ENCODE measurements at places on chromosomes 4 and X.
A peak's percentile ranks its signal among the peaks of the same experiment; 100 is the strongest.

- DNase-seq: no peak
These were observed 4.7 kb downstream of the KCND1 start for GRCh38 chrX:48966796-48967579.

GRCh38 chr4:108359986-108360681 is 191.4 kb upstream of the LEF1 start:
- no peak for DNase-seq

DNA sequence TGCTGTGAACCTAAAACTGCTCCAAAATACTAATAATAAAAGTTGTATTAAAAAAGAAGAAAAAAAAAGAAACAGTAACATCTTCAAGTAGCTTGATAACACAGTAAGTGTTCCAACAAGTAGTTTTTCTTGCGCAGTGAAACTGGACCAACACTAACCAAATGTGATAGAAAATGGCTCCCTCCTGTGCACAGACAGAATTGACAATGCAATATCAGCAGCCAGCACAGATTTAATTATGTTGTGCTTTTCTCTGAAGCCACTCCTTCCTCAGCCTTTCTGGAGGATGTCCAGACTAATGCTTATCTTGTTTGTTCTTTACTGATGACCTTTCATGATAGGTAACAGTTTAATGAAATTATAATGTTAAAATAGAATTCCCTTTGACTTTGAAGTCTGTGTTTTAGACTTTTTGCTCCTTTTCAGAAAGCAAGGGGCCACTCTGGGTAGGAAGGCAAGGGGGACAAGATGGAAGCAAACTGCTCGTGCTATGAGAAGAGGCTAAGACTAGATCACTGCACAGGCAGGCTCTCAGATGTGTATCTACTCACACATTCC is 147.1 kb upstream of the RPL34 start:
- no peak for DNase-seq

DNA sequence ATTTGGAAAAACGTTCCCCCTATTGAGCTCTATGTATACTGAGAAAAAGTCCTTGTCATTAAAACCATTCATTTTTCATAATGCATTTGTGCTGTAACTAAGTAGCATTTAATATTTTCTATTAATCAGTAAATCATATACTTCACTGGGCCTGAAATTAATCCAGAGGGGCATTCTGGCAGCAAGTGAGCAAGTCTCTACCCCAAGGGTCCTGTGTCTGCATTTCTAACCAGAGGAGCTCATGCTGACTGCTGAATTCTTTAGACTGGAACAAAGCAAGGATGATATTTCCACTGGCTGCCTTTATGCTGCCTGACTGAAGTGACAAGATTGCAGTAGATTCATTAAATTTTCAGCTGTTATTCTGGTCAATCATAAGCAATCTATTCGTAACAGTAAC is 246.5 kb downstream of the SLITRK2 start:
- DNase-seq: no peak

GRCh38 chr4:169314906-169315305 is 44.1 kb upstream of the SH3RF1 start:
- peak; percentile 71 for DNase-seq

GRCh38 chrX:50629774-50630173 is 159.1 kb upstream of the DGKK start:
- no peak for DNase-seq

DNA sequence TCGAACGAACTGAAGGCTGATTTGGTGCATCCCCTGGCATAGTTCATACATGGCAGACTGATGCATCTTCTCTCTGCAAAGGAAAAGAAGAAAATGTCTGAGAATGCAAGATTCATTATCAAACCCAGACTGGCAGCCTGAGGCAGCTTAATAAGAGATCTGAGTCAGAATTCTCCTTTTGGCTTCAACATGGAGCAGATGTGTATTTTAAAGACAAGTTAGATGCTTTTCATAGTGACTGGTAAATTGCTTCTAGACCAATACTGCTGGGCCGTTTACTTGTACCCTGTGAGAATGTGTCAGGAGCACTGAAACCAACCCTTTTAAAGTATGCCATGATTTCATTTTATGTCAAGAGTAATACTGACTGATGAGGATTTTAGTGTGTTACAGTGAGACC is 322.0 kb downstream of the NR3C2 start:
- DNase-seq: no peak

GRCh38 chr4:77593993-77594392 is 11.6 kb upstream of the CXCL13 start:
- DNase-seq: no peak

- no peak for DNase-seq
These were observed 79.1 kb downstream of the SHROOM3 start for GRCh38 chr4:76514087-76514486.

GRCh38 chr4:57444671-57445070 is 334.5 kb upstream of the IGFBP7 start:
- DNase-seq: no peak

DNA sequence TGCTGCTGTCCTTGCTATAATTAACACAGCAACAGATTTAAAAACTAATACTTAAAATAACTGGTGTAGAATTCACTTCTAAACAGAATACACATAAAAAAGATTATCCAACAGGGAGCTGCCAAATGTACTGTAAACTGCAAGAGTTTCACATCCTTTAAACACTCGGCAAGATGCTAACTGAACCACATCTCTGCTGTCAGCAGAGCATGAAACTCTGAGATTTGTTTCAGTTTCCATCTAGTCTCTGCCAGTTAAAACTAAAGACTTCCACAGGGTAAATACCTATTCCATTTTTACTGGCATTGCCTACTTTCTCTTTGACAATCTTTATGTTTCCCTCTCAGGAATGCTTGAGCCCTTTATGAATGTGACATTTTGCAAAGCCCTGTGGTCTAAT is 127.7 kb downstream of the SLC7A11 start:
- DNase-seq: no peak

DNA sequence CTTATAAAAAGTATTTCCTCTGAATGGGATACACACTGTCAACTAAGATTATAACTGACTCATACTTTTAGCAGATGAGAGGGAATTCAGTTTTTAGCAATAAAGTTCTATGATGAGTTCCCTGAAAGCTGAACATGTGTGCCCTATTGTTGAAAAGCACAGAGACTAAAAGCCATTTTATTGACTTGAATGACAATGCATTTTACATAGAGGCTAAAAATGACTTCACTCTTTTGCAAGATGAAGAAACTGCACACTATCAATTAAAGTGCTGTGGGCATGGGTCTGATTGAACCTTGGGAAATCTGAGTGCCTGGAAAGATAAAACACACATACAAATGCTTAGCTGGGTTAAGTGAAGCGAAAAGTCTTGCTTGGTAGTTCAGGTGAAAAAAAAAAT is 633.4 kb downstream of the PDHA2 start:
- no peak for DNase-seq

GRCh38 chr4:13329963-13330362 is 154.2 kb downstream of the RAB28 start:
- no peak for DNase-seq

- DNase-seq: no peak
These were observed 516.8 kb upstream of the ADGRL3 start for GRCh38 chr4:60683357-60683756.

DNA sequence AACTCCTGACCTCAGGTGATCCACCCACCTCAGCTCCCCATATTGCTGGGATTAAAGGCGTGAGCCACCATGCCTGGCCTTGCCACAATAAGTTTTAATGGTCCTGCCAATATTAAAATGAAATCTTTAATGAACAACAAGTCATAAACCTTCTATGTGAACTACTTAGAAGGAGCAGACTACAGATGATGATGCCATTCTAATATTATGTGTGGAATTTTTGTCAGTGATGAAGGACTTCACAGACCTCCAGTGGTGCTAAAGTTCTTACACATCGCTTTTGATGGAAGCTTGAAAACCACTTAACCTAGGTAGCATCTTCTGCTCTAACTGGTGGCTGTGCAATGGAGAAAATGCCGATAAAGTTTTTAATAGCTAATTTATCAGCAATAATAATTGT is 331.4 kb downstream of the CCSER1 start:
- no peak for DNase-seq

DNA sequence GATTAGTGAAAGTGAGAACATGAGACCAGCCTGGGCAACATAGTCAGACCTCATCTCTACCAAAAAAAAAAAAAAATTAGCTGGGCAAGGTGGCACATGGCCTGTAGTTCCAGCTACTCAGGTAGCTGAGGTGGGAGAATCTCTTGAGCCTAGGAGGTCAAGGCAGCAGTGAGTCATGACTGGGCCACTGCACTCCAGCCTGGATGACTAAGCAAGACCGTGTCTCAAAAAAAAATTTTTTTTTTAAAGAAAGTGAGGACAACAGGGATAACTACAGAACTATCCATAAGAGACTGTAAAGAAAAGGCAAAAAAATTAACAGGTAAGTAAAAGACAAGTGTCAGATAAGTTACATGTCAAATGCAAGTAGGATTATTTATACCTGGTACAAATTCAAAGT is 13.5 kb upstream of the SPP1 start:
- DNase-seq: no peak

DNA sequence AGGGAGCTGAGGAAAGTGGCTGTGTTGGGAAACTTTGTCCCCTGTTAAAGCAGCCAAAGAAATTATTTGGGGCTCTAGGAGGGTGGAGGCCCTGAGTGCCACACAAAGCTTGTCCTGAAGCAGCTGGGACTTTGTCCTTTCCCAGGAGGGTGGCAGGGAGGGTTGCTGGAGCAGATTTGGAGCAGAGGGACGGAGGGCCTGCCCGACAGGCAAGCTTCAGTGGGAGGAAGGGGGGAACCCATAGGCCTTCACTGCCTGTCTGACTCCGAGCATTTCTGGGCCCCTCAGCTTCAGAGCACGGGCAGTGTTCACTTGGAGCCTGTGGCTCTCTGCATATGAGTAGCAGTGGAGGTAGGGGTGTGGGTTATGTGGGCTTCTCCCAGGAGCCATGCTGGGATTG is 7.2 kb upstream of the CNGA2 start:
- DNase-seq: no peak

DNA sequence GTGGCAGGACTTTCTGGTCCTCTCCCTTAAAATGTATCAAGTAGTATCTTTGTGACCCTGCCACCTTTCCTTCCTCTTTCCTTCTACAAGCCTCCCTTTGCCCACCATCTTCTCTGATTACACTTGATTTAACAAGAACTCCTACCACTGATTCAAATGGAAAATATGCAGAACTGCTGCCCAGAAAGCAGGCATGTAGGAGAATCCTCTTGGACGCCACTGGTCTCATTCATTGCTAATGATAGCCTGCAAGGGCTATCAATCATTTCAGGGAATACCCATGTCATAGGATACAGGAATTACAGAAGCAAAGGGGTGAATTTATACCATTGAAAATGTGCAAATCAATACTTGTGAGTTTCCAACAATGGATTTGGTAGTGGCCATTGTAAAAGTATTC is 294.6 kb upstream of the NRK start:
- DNase-seq: no peak

DNA sequence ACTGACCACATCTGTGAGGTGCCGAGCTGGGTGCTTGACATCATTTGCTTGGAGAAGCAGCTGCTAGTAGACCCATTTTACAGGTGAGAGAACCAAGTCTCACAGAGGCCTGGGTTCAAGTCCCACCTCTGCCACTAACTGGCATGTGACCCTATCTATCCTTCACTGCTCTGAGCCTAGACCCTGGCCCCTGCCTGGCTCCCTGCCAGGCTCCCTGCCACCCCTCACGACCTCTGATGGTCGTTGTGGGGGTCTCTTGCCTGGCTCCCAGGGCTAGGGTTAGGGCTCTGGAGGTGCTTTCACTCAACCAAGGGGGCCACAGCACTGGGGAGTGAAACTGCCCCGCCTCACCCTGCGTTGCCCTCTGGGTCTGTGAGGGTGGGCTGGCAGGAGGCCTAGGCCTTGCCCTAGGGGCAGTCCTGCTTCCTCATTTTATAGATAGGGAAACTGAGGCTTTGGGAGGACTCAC is 7.2 kb upstream of the ADD1 start:
- DNase-seq: peak; percentile 5

GRCh38 chr4:74161666-74162450 is 3.9 kb downstream of the MTHFD2L start:
- no peak for DNase-seq

DNA sequence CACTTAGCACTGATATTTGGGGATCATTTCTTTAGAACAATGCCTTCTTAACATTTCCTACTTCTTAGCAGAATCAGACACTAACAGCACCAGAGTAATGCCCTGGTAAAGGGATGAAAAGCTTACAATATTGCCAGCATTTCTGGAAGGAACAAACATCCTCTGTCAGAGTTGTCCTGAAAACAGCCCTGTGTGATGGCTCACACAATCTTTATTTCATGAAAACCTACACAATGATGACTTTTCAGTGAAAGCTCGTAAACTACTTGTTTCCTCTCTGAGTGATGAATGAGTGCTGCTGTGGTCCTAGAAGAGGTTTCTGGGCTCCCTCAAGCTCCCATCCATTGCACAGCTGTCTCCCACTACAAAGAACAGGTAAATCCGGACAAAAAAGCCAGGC is 52.8 kb downstream of the GPC4 start:
- DNase-seq: no peak

DNA sequence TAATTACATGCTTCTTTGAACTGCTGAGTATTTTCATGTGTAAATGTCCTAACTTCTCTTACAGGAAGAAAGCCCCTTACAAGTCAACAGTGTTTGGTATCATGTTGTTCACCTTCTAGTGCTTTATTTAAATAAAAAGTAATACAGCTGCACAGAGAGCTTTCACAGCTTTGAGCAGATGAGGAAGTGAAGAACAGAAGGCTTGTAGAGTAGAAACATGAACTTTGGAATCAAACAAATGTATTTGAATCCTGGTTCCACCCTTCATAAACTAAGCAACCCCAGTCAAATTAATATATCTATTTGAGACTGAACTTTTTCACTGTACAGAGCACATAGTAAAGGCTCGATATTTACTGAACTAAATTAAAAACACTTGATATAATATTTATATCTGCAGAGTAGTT is 120.5 kb downstream of the CAMK2D start:
- DNase-seq: no peak

DNA sequence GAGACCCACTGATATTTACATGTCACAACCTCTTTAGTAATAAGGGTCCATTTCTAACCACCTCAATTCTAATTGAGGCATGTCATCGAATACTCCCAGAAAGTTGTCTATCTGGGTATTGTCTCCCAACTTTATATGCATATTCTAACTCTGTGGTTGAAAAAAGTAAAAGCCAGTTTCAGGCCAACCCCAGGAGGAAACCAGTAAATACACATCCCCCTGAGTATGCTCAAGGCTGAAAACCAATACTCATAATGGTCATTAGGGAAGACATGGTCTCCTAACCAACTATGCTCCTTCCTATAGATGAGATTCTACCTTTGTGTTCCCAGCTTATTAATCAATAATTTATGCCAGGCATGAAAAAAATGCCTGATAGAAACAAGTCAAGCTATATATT is 96.6 kb downstream of the SH3KBP1 start:
- no peak for DNase-seq

DNA sequence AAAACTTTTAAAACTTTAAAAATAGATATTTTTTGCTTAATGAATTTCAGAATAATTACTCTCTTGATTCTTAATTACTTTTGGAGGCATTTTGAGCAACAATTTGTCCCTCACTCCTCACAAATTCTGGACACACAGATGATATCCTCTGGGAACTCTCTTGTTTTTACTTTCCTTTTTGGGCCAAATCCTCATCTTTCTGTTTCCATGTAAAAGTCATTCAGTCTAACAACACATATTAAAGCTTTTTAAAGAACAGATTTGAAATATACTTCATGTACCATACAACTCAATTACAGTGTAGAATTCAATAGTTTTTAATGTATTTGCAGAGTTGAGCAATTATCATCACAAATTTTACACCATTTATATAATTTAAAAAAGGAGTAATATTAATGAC is 983.1 kb downstream of the STIM2 start:
- no peak for DNase-seq

Measured in head of caudate nucleus (tissue), 42 donors.